Activated CD8-positive, alpha-beta T cell treated with anti-CD3 and anti-CD28 coated beads for 36 hours (primary cell): ENCODE measurements at places on chromosomes 12 and 14. TPM values are rescaled to one million over a fixed set of nuclear protein-coding genes. Genes with fewer than 3 reads are reported as not detected.

- H3K4me3 ChIP-seq: no peak overlapping the region
- H3K4me1 ChIP-seq: no peaks in the 10 kb centered on the region
- no peaks in the 10 kb centered on the region for H3K27me3 ChIP-seq
- no peaks in the 10 kb centered on the region for H3K36me3 ChIP-seq
- no peak overlapping the region for H3K27ac ChIP-seq
- no peak for DNase-seq
These were observed 740.9 kb downstream of the GALC start for GRCh38 chr14:87252103-87252502.

DNA sequence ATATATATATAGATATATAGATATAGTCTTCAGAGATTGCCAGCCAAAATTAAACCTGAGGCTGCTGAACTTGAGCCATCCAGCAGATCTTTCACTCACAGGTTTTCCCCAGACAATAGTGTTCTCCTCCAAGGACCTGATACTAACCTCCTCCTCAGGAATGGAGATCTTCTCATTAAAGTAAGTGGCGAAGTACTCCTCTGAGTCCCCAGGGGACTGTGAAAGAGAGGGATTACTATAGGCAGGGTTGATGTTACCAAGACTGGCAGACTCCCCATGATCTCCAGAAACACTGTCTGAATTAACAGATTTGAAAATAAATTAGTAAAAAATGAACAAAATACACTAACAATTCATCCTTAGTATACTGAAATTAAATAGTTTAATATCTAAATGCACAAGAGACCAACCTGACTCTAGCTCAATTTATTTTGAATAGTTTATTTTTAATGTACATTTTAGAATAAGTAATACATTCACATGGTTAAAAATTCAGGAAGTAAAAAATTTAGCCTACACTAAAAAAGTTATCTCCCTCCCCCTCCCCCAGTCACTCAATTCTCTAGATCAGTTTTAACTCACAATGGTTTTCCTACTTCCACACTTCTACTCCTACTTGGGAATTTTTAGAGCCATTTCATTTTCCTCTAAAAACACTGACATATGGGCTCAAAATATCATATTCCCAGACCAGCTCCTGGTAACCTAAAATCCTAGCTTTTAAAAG, 17.7 kb downstream of the SLC11A2 start:
- peak overlapping the region; percentile 71 for H3K4me3 ChIP-seq
- no peak for DNase-seq
- peaks cover 26% of the 10 kb centered on the region for H3K36me3 ChIP-seq
- H3K4me1 ChIP-seq: peaks cover 35% of the 10 kb centered on the region
- peak overlapping the region; percentile 88 for H3K27ac ChIP-seq

GRCh38 chr14:102213984-102214658, 74.4 kb downstream of the WDR20 start:
- no peak for DNase-seq
- no peaks in the 10 kb centered on the region for H3K4me1 ChIP-seq
- H3K4me3 ChIP-seq: no peak overlapping the region
- H3K27ac ChIP-seq: no peak overlapping the region

DNA sequence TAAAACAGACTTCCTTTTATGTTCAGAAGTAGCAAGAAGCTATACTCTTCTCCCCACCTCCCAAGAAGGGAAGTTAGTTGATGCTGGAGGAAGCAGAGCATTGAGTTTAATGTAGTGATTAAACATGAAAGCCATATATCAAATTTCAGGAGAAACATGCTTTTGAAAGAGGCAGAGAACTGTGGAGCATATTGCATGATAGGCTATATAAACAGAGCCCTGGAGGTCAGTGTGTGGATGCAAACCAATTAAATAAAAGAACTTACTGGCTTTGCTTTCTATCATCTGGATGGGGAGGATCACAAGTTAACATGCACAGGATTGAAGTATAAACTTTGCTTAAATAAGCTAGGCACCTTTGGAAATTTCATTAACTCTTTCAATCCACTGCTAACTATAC, 94.1 kb downstream of the MSRB3 start:
- H3K4me1 ChIP-seq: no peaks in the 10 kb centered on the region
- no peaks in the 10 kb centered on the region for H3K27me3 ChIP-seq
- no peak for DNase-seq
- no peak overlapping the region for H3K4me3 ChIP-seq

DNA sequence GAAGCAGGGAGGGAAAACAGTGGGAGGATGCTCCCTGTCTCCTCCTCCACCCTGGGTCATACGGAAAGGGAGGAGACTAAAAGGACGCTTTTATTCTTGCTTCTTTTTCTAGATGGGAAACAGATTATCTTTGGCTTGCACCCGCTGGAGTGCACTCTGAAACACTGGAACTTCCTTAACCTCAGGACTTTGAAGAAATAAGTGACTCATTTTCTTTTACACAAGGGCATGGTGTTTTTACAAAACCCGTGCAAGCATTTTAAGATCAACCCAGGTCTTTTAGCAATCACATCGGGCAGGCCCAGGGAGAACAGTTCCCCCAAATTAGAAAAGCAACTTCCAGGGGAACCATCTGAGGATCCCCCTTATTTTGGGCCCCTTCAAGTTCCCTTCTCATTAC, 80.9 kb upstream of the TSPAN11 start:
- peaks cover 5% of the 10 kb centered on the region for H3K4me1 ChIP-seq
- DNase-seq: no peak
- H3K4me3 ChIP-seq: no peak overlapping the region
- H3K27me3 ChIP-seq: no peaks in the 10 kb centered on the region
- no peak overlapping the region for H3K27ac ChIP-seq
- H3K36me3 ChIP-seq: no peaks in the 10 kb centered on the region

GRCh38 chr12:105581420-105581819, 250.9 kb downstream of the C12orf75 start:
- H3K27me3 ChIP-seq: peaks cover 15% of the 10 kb centered on the region
- no peaks in the 10 kb centered on the region for H3K36me3 ChIP-seq
- H3K27ac ChIP-seq: no peak overlapping the region
- H3K4me1 ChIP-seq: no peaks in the 10 kb centered on the region
- H3K4me3 ChIP-seq: no peak overlapping the region

DNA sequence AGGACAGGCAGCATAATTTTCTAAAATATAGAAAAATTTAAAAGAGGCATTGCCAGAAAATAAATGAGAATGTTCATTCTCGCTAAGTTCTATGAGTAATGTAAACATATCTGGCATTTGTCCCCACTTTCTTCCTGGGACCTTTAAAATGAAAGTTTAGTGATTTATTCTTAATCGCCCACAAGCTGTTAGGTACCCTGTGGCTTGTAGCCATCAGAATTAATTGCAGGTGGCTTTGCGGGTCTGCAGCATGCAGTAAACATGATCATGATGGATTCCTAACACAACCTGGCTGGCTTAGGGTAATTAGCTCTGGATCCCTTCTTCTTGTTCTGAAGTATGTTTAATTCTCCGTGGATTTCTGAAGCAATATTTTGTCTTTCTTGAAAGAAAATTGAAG, 103.5 kb upstream of the FRMD6 start:
- DNase-seq: no peak
- H3K4me3 ChIP-seq: no peak overlapping the region

DNA sequence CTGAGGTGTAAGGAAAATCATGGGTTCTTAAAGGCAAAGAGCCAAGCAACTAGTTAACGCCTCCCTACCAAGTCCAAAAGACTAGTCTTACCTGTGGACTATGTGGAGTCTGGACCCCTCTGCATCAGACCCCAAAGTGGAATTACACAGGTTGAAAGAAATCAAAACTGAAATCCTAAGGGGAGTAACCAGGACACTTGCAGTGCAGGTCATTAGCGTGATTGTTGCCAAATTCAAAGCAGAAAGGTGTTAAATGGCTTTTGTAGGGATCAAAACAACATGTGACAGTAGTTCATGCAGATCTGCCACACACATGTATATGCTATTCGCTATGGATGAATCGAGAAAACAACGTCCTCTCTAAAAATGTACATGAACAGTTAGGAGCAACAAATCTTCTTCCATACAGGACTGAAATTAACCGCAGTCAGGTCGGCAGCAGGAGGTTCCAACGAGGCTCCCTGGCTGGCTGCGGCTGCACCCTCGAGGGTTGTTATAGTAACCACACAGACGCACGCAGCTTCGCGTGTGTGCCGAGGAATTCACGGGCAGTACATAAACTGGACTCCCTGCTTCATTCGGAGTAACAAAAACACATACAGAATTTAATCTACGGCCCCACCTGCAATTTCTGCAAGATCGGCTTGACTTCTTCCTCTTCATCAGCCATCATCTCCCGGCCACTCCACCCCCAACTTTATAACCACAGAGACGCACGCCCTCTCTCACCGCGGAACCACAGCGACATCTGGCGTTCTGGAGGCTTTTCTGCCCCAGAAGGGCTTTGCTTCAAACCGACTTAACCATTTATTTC, at the start of gene TTC5:
Gene TTC5 (minus strand): TSS at position 687 of the 814 bp plus-strand sequence. CDS start 14 bp downstream, at position 673.
- H3K27me3 ChIP-seq: no peaks in the 10 kb centered on the region
- peak within 1 kb of the TSS; percentile 97 for H3K4me3 ChIP-seq
- peaks cover 10% of the 10 kb centered on the region for H3K36me3 ChIP-seq
- peak within 1 kb of the TSS; percentile 87 for H3K27ac ChIP-seq
- peaks cover 23% of the 10 kb centered on the region for H3K4me1 ChIP-seq
- peak; percentile 89 for DNase-seq

GRCh38 chr14:39773387-39774126, 341.3 kb upstream of the FBXO33 start:
- H3K27me3 ChIP-seq: no peaks in the 10 kb centered on the region
- H3K36me3 ChIP-seq: no peaks in the 10 kb centered on the region

- no peaks in the 10 kb centered on the region for H3K36me3 ChIP-seq
- DNase-seq: no peak
- H3K4me3 ChIP-seq: no peak overlapping the region
- no peak overlapping the region for H3K27ac ChIP-seq
- no peaks in the 10 kb centered on the region for H3K27me3 ChIP-seq
These were observed 271.8 kb downstream of the PCNX1 start for GRCh38 chr14:71179066-71179465.

DNA sequence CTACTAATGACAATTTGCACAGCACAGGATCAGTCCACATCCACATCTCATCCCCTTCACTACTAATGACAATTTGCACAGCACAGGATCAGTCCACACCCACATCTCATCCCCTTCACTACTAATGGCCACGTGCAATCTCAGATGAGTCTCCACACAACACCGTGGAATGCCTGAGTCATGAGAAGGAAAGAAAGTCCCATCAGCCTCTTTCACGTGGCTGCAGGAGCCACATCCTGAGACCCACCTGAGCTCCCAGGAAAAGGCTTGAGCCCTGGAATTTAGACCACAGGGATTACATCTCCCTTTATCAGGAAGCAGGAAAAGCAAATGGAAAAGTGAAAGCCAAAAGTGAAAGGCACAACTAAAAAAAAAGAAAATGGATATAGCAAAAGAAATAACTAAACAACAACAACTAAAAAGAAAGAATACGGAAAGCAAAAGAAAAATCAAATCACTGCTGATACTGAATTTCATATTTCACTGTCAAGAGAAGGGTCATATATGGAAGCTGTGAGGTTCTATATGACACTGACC, 1300.5 kb downstream of the TMEM121 start:
- H3K4me1 ChIP-seq: no peaks in the 10 kb centered on the region
- DNase-seq: no peak
- peaks cover 6% of the 10 kb centered on the region for H3K27me3 ChIP-seq
- no peak overlapping the region for H3K27ac ChIP-seq

GRCh38 chr12:29581631-29582030, 84.1 kb upstream of the OVCH1 start:
- DNase-seq: no peak
- no peak overlapping the region for H3K4me3 ChIP-seq
- peaks cover 2% of the 10 kb centered on the region for H3K27me3 ChIP-seq
- H3K27ac ChIP-seq: no peak overlapping the region
- H3K36me3 ChIP-seq: no peaks in the 10 kb centered on the region
- peaks cover 3% of the 10 kb centered on the region for H3K4me1 ChIP-seq

DNA sequence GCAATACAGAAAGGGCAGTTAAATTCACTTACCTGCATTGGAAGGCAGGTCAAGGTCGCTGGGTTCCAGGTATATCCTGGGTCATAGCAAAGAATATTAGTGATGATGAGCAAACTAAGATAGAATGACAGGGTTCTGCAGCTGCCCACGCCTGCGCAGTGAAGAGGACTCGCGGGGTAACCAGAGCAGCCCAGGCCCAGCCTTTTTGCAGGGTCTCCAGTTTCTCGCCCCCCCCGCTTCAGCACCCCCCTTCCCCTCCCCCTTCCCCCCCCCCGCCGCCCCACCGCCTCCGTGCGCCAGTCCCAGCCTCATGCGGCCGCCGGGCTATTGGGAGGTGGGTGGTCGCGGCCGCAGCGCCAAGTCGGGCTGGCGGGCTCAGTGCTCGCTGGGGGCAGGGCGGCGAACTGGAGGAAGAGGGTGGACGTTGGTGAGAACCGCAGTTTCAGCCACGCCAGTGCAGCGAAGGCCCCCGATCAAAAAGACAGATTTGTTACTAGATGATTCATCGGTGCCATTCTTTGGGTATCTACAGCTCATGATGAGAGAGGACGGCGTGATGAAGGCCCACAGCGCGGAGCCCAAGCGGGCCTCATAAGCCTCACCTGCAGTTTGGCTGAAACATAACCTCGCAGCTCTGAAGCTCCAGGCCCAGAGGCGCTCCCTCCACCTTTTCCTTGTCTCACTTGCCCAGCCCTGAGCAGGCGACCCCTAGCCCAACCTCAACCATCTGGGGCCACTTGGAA, 20.2 kb downstream of the SLC2A3 start:
- peak; percentile 64 for DNase-seq
- H3K36me3 ChIP-seq: peaks cover 30% of the 10 kb centered on the region
- H3K27me3 ChIP-seq: no peaks in the 10 kb centered on the region
- no peak overlapping the region for H3K4me3 ChIP-seq
- peak overlapping the region; percentile 17 for H3K27ac ChIP-seq

- no peak overlapping the region for H3K4me3 ChIP-seq
- H3K4me1 ChIP-seq: peaks cover 3% of the 10 kb centered on the region
- H3K27ac ChIP-seq: no peak overlapping the region
- no peak for DNase-seq
These were observed 57.6 kb downstream of the EMP1 start for GRCh38 chr12:13253966-13254760.

GRCh38 chr12:28023156-28023887, 50.8 kb upstream of the PTHLH start:
- no peak overlapping the region for H3K4me3 ChIP-seq
- H3K4me1 ChIP-seq: no peaks in the 10 kb centered on the region
- H3K27me3 ChIP-seq: peaks cover 13% of the 10 kb centered on the region
- no peaks in the 10 kb centered on the region for H3K36me3 ChIP-seq

- no peaks in the 10 kb centered on the region for H3K27me3 ChIP-seq
- H3K4me3 ChIP-seq: no peak overlapping the region
- H3K27ac ChIP-seq: no peak overlapping the region
- H3K4me1 ChIP-seq: no peaks in the 10 kb centered on the region
- DNase-seq: no peak
These were observed 284.9 kb downstream of the TMTC2 start for GRCh38 chr12:82971584-82971983.

GRCh38 chr12:117827660-117828059, 141.1 kb downstream of the KSR2 start:
- no peaks in the 10 kb centered on the region for H3K4me1 ChIP-seq
- H3K36me3 ChIP-seq: no peaks in the 10 kb centered on the region
- DNase-seq: no peak
- H3K27me3 ChIP-seq: no peaks in the 10 kb centered on the region
- H3K4me3 ChIP-seq: no peak overlapping the region
- H3K27ac ChIP-seq: no peak overlapping the region

- no peaks in the 10 kb centered on the region for H3K36me3 ChIP-seq
- H3K4me1 ChIP-seq: no peaks in the 10 kb centered on the region
- DNase-seq: no peak
- H3K27ac ChIP-seq: no peak overlapping the region
- H3K27me3 ChIP-seq: peaks cover 22% of the 10 kb centered on the region
These were observed 637 bp downstream of the ACVRL1 start for GRCh38 chr12:51907856-51908425.

The CALCOCO1 gene
- total RNA-seq: 15.5 TPM

The POTEM gene
- not detected for total RNA-seq

The CD27 gene
- total RNA-seq: 164 TPM

The PTPRR gene
- total RNA-seq: not detected

The SYNJ2BP gene
- total RNA-seq: 8.0 TPM

The PITPNM2 gene
- total RNA-seq: 17.9 TPM

The KLRB1 gene
- 4.9 TPM for total RNA-seq

The GPR84 gene
- total RNA-seq: not detected
